Ovary (tissue), 10 donors: ENCODE measurements at places on chromosomes 5 and 9. TPM values are rescaled to one million over a fixed set of nuclear protein-coding genes. Genes with fewer than 3 reads are reported as not detected.

DNA sequence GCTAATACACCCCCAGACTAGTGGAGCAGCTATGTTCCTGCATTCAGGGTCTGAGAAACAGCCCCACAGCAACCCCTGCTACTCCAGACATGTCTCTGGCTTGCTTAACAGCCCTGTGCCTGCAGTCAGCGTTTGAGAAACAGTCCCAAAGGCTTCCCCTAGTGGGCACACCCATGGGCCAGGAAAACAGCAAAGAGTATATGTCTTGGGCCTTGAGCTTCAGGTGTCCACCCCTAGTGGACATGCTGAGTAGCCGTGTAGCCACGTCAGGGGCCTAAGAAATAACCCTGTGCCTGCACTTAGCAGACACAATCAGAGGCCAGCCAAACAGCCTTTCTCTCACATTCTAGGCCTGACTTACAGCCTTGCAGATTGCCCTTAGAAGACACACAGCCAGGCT lies 698.6 kb downstream of the PTPRD start:
- DNase-seq, result no peak

DNA sequence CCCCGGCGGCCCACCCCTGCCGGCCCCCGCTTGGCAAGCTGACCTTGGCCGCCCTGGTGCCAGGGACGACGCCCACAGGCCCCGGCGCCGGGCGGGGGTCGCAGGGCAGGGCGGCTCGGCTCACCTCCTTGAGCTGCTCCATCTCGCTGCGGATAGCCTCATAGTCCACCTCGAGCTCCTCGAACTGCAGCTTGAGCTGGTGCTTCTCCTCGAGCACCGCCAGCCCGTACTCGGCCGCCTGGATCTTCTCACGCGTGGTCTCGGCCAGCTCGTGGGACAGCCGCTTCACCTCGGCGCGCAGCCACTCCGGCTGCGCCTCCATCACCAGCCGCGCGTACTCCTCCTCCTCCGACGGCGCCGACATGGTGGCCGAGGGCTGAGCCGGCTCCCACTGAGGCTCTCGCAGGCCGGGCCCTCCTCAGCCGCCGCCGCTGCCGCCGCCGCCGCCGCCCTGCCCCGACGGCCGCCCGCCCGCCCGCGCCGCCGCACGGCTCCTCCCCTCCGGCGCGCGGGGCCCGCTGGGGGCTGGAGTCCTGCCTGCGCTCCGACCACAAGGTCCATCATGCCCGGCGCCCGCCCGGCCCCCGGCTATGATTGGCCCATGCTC lies at the start of gene BICD2:
BICD2 (minus strand) TSS at position 453 of the 607 bp plus-strand sequence; CDS start at position 364, 89 bp downstream.
- no peak for DNase-seq

DNA sequence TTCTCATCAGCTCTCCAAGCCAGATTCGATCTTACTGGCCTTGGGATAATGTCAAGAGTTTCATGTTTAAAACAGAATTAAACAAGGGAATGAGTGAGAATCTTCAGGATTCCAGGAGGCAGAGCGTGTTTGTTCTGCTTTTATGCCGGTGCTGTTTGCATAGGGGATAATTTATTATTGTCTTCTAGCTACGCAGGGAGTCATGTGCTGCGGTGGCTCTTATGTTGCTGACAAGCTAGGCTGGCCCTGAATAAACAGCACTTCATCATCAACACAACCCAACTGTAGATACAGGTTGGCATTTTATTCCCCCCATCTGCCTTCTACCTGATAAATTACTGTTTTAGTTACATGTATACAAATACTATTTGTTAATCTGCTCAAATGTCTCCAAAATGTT lies 47.1 kb upstream of the PCA3 start:
- DNase-seq, result no peak

PROB1 gene
- 1.4 TPM for total RNA-seq

AHRR gene
- 2.0 TPM for total RNA-seq
